ENCODE measurements at places on chromosomes 13 and 19.
A peak's percentile ranks its signal among the peaks of the same experiment; 100 is the strongest.

GRCh38 chr13:79126706-79127105, 279.3 kb downstream of the RBM26 start:
- no peak for DNase-seq

- no peak for DNase-seq
Measured at GRCh38 chr19:38900202-38900629, 447 bp downstream of the NFKBIB start.

DNA sequence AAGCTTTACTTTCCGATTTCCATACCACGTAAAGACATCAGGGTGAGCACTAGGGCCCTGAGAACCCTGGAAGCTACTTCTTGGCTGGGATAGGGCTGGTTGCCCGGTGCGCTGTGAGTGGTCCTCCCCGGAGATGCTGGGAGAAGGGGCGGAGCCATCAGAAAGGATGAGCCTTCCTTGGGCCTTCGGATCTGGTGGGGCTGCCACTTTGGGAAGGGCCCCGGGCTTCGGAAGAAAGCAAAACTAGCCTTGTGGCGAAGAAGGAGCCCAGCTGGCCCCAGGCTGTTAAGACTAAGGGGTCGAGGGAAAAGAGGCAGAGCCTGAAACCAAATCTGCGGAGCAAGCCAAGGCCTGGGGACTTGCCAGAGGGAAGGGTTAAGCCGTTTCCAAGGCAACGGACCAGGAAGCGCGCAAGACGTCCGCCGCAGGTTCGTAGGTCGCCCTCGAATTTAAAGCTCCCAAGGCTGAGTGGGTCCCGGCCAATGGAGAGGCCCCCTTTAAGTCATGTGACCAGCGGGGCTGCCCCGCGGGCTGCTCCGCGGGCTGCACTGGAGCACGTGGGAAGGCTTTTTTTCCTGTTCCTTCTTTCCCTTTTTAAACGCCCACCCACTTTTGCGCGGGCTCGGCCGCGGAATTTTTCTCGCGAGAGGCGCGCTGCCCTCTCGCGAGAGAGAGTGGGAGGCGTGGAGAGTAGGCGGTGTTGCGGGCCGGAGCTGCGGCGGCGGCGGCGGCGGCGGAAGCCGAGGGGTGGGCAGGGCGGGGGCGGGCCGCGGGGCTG, 426 bp upstream of the AKAP11 start:
- DNase-seq: peak; percentile 98

DNA sequence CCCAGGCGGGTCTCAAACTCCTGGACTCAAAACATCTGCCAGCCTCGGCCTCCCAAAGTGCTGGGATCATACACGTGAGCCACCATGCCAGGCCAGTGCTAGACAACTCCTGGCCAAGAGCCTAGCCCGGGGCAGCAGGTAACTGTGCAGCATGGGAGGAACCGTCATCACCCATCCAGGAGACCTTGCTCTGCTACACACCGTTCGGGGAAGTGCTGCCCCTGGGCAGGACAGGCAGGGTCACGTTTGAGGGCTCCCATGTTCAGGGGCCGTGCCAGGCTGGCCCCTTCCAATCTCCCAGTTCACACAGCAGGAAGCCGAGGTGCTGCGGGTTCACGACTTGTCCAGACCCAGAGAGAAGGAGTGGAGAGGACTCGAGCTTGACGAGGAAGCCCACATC, 35.1 kb downstream of the NAXD start:
- DNase-seq: no peak

- peak; percentile 27 for DNase-seq
Measured at GRCh38 chr13:51832471-51833152, 12.4 kb downstream of the TMEM272 start.

GRCh38 chr19:4851551-4852290, 15.7 kb downstream of the PLIN3 start:
- DNase-seq: peak; percentile 72

DNA sequence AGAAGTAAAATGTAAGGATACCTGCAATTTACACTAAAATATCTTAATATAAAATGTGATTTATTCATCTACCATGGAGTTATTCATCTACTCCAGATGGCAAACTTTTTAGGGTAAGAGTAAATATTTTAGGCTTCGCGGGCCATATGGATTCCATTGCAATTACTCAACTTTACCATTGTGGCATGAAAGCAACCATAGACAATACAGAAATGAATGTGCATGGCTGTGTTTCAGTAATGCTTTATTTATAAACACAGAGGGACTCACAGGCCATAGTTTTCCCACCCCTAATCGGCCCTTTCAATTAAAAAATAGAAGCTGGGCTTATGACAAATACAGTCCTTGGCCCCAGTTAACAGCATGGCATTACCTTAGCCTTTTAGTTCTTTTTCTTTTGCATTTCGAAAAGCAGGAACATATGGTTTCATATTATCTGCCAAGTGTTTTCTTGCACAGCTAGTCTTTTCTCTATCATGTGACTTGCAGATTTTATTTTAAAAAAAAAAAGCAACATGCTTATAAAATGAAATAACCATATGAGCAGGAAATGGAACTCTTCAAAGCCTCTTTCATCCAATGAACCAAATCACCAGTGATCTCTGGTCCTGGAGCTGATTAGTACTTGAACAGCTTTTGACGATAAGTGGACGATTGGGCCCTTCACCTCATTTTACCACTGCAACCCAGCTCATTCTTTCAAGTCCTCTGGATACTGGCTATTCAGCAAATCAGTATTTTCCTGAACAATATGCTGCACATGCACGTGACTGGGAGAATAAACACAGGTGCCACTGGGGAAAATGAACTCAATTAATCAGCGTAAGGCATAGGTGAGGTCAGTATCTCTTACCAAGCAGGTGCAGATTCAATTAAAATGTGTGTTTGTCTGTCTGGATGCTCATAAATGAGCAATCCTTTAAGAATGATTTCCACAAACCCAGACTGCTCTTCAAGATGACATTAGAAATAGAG, 63.9 kb downstream of the LHFPL6 start:
- peak; percentile 82 for DNase-seq

- DNase-seq: peak; percentile 91
Measured at GRCh38 chr13:110137680-110138009, 169.3 kb downstream of the COL4A1 start.

GRCh38 chr19:57395710-57396109, 6.1 kb downstream of the ZNF548 start:
- no peak for DNase-seq

DNA sequence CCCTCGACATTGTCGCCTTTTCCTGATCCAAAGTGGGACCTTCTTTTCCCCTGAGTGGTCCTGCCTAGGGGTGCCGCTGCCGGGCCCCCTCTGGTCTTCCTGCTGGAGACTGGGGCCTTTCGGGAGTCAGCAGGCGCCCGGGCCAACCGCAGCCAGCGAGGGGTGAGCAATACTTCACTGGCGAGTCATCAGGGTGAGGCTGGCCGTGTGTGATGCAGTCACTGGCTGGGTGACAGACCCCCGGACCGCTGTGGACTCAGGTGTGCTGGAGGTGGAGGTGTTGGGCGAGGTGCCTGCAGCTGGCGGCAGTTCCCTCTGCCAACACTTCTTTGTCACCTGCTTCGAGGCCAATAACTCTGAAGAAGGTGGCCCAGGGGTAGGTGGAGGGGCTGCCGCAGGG, 1.5 kb upstream of the CGB5 start:
- no peak for DNase-seq

DNA sequence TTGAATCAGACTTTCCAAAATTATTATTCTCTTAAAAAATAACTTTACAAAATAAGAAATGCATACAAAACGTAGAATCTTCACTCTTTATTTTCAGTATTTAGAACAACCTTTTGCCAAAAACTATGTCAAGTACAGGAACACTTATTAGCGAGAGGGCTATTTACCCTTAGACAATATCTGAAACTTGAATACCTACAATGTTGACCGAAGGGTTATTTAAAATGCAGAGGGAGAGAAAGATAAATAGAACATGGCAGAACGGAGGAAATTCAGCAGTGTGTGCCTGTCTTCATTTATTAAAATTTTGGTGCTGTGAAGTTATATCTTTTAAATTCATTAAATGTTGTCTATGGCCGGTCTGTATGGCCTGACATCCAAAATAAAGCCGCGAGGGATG, 198.8 kb downstream of the EFNB2 start:
- no peak for DNase-seq

DNA sequence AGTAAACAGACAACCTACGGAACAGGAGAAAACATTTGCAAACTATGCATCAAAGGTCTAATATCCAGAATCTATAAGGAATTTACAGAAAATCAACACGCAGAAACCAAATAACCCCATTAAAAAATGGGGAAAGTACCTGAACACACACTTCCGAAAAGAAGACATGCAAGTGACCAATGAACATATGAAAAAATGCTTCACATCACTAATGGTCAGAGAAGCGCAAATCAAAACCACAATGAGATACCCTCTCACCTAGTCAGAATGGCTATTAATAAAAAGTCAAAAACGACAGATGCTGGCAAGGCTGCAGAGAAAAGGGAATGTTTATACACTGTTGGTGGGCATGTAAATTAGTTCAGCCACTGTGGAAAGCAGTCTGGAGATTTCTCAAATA, 29.5 kb downstream of the SLC25A15 start:
- DNase-seq: no peak

GRCh38 chr19:4009990-4010807, 2.7 kb downstream of the PIAS4 start:
- no peak for DNase-seq

DNA sequence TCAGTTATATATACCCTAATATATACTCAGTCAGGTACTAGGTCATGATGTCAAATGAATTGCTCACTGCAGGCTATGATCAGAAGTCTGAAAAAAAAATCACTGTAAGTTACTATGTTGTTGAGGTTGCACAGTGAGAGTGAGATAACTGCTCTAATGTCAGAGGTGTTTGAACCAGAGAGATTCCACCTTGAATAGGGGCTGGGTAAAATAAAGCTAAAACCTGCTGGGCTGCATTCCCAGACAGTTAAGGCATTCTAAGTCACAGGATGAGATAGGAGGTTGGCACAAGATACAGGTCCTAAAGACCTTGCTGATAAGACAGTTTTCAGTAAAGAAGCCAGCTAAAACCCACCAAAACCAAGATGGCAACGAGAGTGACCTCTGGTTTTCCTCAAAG, 10.2 kb downstream of the EPSTI1 start:
- DNase-seq: no peak

- no peak for DNase-seq
Measured at GRCh38 chr13:73934215-73934641, 200.0 kb downstream of the KLF12 start.

DNA sequence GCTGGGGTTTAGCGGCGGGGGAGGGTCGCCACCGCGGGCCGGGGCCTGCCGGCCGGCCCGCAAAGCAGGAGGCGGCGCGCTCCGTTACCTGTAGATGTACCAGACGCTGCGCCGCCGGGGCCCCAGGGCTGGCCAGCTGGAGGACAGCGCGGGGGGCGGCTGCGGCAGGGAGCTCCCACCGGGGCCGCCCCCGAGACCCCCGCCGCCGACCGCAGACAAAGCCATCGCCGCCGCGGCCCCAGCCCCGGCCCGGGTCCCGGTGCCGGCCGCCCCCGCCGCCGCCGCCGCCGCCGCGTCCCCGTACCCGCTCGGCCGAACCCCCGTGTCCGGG, 24.8 kb downstream of the SHANK1 start:
- no peak for DNase-seq

- DNase-seq: no peak
Measured at GRCh38 chr13:24307211-24308067, 1.9 kb upstream of the C1QTNF9 start.

DNA sequence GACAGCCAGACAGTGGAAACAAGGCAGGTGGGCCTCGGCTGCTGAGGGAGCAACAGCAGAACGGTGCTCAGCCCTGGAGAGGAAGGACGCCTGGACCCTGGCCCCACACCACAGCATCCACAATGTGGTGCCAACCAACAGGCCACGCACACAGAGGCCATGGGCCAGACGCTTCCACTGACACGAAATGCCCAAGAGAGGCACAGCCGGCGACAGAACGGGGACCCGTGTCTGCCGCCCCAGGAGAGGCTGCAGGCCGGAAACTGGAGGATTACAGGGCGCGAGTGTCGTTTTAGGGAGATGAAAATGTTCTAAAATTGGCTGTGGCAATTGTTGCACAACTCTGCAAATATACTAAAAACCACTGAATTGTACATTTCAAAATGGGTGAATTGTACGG, 69.7 kb downstream of the RASA3 start:
- no peak for DNase-seq

Measured in NCI-H1417 (cell line).